ENCODE measurements at places on chromosomes 13 and 19.
A peak's percentile ranks its signal among the peaks of the same experiment; 100 is the strongest.

DNA sequence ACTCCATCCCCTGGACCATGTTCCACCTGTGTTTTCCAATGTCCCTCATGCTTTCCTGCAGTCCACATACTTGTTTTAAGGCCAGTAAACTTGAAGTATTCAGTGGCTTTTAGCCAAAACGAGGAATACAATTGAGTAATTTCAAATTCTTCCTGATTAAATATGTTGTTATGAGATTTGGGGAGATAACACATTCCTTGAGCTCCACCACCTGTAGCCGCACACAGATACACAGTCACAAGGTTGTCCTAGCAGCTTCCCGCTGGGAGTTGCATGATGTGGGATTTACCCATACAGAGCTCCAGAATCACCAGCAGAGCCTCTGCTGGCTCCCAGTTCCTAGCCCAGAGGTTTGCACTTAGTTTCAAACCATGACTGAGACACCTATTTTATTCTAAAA, 53.6 kb upstream of the FRY start:
- H3K36me3 ChIP-seq, result no peaks in the 10 kb centered on the region
- no peak for DNase-seq
- H3K4me3 ChIP-seq, result no peak overlapping the region
- H3K4me1 ChIP-seq, result no peaks in the 10 kb centered on the region
- H3K27ac ChIP-seq, result no peak overlapping the region

GRCh38 chr13:26628706-26629105, 71.2 kb downstream of the WASF3 start:
- H3K27me3 ChIP-seq, result no peaks in the 10 kb centered on the region
- H3K4me3 ChIP-seq, result no peak overlapping the region
- no peak for DNase-seq
- no peak overlapping the region for H3K27ac ChIP-seq
- no peaks in the 10 kb centered on the region for H3K36me3 ChIP-seq

DNA sequence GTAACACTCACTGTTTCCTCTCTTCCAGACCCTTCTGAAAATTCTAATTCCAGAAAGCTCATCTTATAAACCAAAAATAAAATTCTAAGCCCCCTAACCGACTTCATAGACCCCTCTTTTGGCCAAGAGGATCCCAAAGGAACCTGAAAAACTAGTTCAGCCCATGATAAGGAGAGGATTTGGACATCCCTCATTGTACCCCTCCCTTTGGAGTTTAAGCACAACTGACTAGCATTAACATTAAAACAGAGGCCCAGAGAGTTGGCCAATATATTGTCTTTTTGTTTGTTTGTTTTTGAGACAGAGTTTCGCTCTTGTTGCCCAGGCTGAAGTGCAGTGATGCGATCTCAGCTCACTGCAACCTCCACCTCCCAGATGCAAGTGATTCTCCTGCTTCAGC, 34.2 kb upstream of the MUC16 start:
- no peaks in the 10 kb centered on the region for H3K4me1 ChIP-seq
- H3K27me3 ChIP-seq, result peaks cover 22% of the 10 kb centered on the region
- no peak for DNase-seq
- no peaks in the 10 kb centered on the region for H3K36me3 ChIP-seq
- no peak overlapping the region for H3K4me3 ChIP-seq

- no peaks in the 10 kb centered on the region for H3K27me3 ChIP-seq
- H3K4me3 ChIP-seq, result peak overlapping the region; percentile 66
- DNase-seq, result no peak
- peaks cover 26% of the 10 kb centered on the region for H3K4me1 ChIP-seq
- peaks cover 2% of the 10 kb centered on the region for H3K36me3 ChIP-seq
- H3K27ac ChIP-seq, result peak overlapping the region; percentile 15
Observed at GRCh38 chr19:18108897-18109296, 11.3 kb downstream of the MAST3 start.

GRCh38 chr13:74272826-74273225, 138.6 kb upstream of the KLF12 start:
- DNase-seq, result no peak
- peaks cover 7% of the 10 kb centered on the region for H3K36me3 ChIP-seq
- H3K27me3 ChIP-seq, result no peaks in the 10 kb centered on the region
- H3K4me1 ChIP-seq, result peaks cover 23% of the 10 kb centered on the region

GRCh38 chr19:30161021-30161655, 211.0 kb upstream of the ZNF536 start:
- H3K36me3 ChIP-seq, result no peaks in the 10 kb centered on the region
- H3K4me1 ChIP-seq, result no peaks in the 10 kb centered on the region
- H3K4me3 ChIP-seq, result no peak overlapping the region
- DNase-seq, result no peak

- no peak overlapping the region for H3K4me3 ChIP-seq
- no peaks in the 10 kb centered on the region for H3K36me3 ChIP-seq
- H3K27ac ChIP-seq, result no peak overlapping the region
- peaks cover 34% of the 10 kb centered on the region for H3K4me1 ChIP-seq
- peak; percentile 64 for DNase-seq
Observed at GRCh38 chr19:7870571-7871436, 3.4 kb downstream of the PRR36 start.

DNA sequence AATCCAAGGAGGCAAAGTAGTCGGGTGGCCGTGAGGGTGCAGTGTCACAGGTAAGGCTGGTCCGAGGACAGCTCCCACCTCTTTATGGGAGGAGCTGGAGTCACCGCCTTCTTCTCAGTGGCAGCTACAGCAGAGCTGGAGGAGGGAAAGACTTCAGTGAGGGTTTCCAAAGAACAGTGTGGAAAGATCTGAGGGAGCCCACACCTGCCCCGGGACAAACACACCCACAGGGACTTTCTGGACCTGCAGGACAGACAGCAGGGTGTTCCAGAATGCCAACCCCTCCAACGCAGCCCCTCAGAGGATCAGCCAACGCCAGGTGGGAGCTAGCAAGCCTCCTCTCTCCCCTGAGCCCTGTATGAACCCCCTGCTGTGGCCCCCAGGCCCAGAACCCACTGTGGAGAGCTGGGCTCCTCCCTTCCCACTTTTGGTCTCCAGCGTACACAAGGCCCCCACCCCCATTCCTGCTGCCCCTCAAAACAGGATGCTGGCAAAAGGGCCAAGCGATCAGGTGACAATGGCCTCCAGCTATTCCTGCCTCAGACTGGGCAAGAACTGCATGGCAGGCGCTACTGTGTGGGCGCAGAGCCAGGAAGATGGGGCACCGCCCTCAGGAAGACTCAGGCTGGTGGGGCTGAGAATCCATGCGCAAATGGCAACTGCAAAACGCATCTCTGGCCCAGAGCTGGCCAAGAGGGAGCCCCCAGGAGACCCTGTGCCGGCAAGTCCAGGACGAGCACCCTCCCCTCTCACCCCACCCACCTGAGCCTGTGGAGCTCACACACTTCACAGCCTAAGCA, 3.5 kb upstream of the CD320 start:
- H3K4me3 ChIP-seq, result no peak overlapping the region
- peak overlapping the region; percentile 50 for H3K27ac ChIP-seq
- H3K4me1 ChIP-seq, result peaks cover 27% of the 10 kb centered on the region
- peaks cover 92% of the 10 kb centered on the region for H3K36me3 ChIP-seq

GRCh38 chr19:49261602-49262001, 63.4 kb downstream of the SLC6A16 start:
- H3K4me1 ChIP-seq, result no peaks in the 10 kb centered on the region
- H3K4me3 ChIP-seq, result no peak overlapping the region
- no peak overlapping the region for H3K27ac ChIP-seq
- H3K27me3 ChIP-seq, result peaks cover 33% of the 10 kb centered on the region
- peaks cover 3% of the 10 kb centered on the region for H3K36me3 ChIP-seq

- DNase-seq, result no peak
- no peak overlapping the region for H3K27ac ChIP-seq
- no peaks in the 10 kb centered on the region for H3K4me1 ChIP-seq
- H3K4me3 ChIP-seq, result no peak overlapping the region
Observed at GRCh38 chr13:66312312-66313087, 917.6 kb downstream of the PCDH9 start.

- no peak overlapping the region for H3K27ac ChIP-seq
- H3K27me3 ChIP-seq, result no peaks in the 10 kb centered on the region
- no peaks in the 10 kb centered on the region for H3K36me3 ChIP-seq
- H3K4me3 ChIP-seq, result no peak overlapping the region
- no peaks in the 10 kb centered on the region for H3K4me1 ChIP-seq
Observed at GRCh38 chr13:34822650-34823049, 119.4 kb upstream of the NBEA start.

- no peak overlapping the region for H3K4me3 ChIP-seq
- H3K4me1 ChIP-seq, result no peaks in the 10 kb centered on the region
- DNase-seq, result no peak
- H3K27me3 ChIP-seq, result no peaks in the 10 kb centered on the region
- no peaks in the 10 kb centered on the region for H3K36me3 ChIP-seq
Observed at GRCh38 chr13:61316647-61317046, 99.0 kb downstream of the PCDH20 start.

DNA sequence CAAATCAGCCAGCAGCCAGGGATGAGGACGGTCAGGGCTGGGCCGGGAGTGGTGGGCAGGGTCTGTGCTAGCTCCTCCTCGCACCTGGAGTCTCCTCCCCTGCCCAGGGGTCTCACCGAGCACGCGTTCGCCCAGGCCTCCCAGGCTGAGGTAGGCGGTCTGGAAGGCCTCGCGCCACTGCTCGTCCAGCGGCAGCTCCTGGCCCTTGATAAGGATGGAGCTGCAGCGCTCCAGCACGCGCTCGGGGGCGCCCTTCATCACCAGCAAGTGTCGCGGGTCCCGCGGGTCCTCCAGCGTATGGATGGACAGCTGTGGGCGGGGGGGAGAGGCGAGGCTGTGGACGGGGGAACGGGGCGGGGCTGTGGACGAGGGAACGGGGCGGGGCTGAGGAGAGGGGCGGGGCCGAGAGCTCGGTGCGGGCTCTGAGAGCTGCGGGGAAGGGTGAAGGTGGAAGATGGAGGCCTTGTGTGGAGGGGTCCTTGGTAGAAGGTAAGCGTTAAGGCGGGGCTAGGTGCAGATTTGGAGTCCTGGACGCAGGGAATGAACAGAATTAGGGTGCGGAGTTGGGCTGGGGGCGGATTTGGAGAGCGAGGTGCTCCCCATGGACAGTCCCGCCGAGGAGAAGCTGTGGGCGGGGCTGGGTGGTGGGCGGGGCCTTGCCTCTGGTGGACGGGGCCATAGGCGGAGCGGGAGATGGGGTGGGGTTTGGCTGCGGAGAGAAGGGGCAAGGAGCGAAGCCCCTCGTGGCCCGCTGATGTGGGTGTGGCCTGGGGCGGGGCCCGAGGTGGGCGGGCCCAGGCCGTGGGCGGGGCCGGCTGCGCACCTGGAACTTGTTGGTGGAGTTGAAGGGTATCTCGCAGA, 5.7 kb downstream of the ATP4A start:
- H3K4me3 ChIP-seq, result peak overlapping the region; percentile 66
- H3K27me3 ChIP-seq, result peaks cover 49% of the 10 kb centered on the region
- H3K4me1 ChIP-seq, result peaks cover 10% of the 10 kb centered on the region

DNA sequence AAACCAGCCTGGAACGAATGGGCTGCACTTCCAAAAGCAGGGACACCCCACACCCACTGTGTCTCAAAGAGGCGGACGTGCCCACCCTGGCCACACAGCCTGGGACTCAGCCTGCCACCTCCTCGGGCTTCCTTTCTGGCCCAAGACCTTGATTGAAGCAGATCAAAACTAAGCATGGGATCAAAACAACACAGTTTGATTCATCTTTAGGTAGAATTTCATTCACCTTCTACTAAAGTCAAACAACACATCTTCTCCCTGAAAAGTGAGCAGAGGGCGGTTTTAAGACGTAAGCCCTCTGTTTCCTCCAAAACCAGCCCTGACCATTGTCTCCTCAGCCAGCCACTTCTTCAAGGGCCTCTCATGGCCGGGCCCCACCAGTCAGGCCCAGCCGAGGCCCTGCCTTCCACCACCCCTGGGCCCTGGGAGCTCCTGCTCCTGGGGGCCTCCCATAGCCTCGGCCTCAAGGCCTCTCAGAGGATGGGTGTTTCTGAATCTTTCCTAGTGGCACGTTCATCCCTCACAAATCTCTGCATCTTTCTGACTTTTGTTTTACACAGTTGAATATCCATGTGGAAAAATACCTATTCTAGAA, 6.3 kb upstream of the F10 start:
- no peak for DNase-seq

DNA sequence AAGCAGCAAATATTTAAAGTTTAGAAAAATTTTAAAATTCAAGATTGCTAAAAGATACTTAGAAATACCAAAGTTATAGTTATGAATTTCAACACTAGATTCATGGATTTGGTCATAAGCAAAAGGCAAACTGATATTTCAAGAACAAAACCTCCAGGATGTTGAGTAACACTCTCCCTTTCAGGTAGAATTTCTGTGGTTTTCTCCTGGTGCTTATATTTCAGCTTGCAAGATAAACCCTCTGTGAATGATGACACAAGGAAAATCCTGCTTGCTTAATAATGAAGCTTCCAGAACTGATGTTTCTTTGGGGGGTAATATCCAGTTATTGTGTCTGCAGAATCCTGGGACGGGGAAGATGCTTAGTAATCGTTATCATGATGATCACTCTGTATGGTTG, 320.3 kb upstream of the EDNRB start:
- no peak overlapping the region for H3K27ac ChIP-seq
- no peak overlapping the region for H3K4me3 ChIP-seq
- no peaks in the 10 kb centered on the region for H3K36me3 ChIP-seq
- H3K4me1 ChIP-seq, result no peaks in the 10 kb centered on the region
- H3K27me3 ChIP-seq, result peaks cover 3% of the 10 kb centered on the region

- H3K27me3 ChIP-seq, result peaks cover 61% of the 10 kb centered on the region
- H3K36me3 ChIP-seq, result no peaks in the 10 kb centered on the region
- no peak for DNase-seq
- no peak overlapping the region for H3K27ac ChIP-seq
- no peak overlapping the region for H3K4me3 ChIP-seq
Observed at GRCh38 chr19:50686310-50687032, 33.1 kb downstream of the SHANK1 start.

DNA sequence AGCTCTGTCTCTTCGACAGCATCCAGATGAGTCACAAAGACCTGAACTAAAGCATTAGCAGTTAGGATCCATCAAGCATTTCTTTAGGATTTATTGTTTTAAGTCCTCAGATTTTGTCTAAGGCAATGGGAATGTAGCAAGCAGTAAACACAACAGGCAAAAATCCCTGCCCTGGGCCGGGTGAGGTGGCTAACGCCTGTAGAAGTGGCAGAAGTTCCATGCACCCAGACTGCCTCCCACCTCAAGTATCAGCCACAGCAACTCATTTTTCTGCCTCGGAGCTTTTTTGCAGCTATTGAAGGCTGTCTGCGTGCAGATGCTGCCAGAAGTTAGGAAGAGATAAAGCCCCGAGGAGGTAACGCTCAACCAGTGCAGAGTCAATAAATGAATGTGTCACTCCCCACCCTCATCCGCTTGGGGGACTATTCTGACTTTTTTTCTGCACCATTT, 47.1 kb upstream of the MRI1 start:
- no peaks in the 10 kb centered on the region for H3K36me3 ChIP-seq
- H3K4me3 ChIP-seq, result no peak overlapping the region
- no peak for DNase-seq
- no peak overlapping the region for H3K27ac ChIP-seq
- peaks cover 6% of the 10 kb centered on the region for H3K27me3 ChIP-seq

DNA sequence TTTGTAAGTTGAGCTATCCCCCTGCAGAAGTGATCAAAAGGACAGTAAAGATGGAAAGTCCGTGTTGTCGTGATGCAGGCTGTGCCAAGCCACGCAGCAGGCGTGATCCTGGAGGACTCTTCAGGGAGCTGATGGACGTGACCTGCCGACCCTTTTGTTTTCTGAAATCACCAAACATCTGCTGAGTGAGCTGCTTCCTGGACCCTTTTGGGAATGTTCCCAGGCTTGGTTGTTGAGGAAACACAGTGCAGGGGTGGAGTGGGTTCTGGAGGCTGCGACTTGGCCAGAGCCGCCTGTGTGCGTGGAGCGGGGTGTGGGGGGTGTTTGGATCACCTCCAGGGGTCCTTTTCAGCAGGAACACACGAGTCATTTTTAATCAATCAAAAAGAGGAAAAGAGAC, 15.4 kb upstream of the CPAMD8 start:
- no peak for DNase-seq
- H3K27ac ChIP-seq, result no peak overlapping the region
- no peaks in the 10 kb centered on the region for H3K36me3 ChIP-seq
- no peaks in the 10 kb centered on the region for H3K4me1 ChIP-seq
- H3K4me3 ChIP-seq, result no peak overlapping the region

Data from activated T-cell treated with anti-CD3 and anti-CD28 coated beads, Interleukin-2, amount 50 U/mL, for 24 hours (primary cell).